ENCODE measurements at places on chromosomes 11 and 22. TPM values are rescaled to one million over a fixed set of nuclear protein-coding genes. Genes with fewer than 3 reads are reported as not detected.

DNA sequence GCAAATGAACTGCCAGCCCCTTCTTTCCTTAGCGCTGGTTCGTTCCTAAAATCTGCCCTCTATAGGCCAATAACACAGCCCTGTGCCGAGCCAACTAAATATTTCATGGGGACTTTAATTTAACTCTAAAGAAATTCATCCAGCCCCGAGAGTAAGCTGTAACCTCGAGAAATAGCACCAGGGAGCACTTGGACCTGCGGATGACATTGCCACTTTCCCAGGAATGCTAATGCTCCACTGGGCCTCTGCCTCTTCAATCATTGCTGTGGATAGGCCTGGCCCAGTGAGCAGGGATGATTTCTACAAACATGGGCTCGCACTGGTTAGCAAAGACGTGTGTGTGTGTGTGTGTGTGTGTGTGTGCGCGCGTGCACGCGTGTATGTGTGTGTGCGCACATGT, 95.3 kb upstream of the TBCEL start:
- no peak for DNase-seq

The C11orf86 gene
- not detected for total RNA-seq

The TMEM86A gene
- total RNA-seq: 18.8 TPM

DNA sequence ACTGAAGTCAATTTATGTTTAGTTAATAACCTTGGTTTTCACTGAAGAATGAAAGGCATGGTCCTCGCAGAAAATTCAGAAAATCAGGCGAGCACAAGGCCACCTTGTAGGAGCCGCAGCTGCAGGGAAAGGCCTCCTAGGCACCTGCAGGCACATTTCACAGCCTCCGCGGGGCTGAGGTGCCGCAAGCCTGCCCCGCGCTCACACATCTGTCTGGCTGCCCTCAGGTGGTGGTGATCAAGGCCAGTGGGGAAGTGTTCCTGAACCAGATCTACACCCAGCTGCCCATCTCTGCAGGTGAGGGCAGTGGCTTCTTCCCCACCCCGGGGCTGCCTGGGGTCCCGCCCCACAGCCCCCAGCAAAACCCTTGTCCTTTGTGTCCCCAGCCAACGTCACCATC, 10.5 kb downstream of the MUC5AC start:
- no peak for DNase-seq

The FTH1 gene
- 821 TPM for total RNA-seq

DNA sequence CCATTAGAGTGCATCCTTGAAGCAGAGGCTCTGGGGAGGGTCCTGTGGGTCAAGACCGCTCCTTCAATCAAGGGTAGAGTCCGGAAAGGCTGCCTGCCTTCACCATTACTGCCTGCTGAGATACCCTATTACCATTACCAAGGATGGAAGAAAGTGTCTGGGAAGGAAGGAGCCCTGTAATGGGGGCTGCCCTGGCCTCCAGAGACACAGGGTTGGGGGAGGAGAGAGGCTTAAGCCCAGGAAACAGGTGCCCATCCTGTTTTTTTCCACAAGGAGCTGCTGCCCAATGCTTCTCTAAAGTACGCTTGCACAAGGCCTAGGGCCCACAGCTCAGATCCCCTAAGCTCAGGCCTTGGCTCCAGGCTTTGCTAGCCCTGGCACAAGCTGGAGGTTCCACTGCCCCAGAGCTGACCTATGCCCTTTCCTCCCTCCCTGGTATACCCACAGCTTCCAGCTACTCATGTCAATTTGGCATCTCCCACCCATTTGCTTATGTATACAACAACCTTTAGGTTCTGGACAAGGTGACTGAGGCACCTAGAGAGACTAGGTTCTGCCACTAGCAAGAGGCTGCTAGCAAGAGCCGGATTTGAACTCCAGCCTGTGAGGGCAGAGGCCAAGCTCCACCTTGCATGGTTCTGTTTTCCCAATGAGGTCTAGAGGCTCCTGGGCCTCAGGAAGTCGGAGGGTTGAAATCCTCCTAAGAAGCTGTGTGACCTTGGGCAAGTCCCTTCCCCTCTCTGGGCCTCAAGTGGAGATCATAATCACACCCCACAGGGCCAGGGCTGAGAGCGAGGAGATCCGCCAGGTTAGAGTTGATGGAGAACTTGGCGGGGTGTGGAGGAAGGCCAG, 1.5 kb upstream of the PLCB3 start:
- no peak for DNase-seq

DNA sequence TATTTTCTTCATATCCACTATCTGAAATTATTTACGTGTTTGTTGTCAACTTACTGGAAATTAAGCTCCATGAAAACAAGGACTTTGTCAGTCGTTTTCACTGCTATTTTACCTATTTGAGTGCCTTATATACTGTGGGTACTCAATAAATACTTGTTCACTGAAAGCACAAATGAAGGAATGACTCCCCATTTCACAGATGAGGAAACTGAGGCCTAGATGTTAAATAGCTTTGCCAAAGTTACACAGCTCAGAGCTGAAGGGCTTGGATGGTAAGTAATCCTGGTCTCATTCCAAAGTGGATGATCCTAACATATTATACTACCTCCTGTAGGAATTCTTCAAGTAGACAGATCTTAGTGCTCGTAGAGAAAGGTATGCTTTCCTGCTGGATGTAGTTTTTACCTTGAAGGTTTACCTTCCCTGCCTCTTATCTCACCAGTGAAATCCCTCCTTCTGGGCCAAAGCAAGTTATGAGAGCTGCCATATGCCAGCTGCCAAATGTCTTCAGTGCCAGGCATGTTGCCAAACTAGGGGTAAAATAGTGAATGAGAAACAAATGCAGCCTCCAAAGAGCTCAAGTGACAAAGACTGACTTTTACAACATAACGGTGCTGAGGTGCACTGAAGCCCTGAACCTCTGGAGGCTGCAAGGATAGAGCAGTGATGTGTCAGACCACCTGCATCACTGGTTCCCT, 129.7 kb downstream of the TRIM44 start:
- no peak for DNase-seq

- no peak for DNase-seq
Measured at GRCh38 chr11:43021466-43021865, 290.3 kb upstream of the API5 start.

DNA sequence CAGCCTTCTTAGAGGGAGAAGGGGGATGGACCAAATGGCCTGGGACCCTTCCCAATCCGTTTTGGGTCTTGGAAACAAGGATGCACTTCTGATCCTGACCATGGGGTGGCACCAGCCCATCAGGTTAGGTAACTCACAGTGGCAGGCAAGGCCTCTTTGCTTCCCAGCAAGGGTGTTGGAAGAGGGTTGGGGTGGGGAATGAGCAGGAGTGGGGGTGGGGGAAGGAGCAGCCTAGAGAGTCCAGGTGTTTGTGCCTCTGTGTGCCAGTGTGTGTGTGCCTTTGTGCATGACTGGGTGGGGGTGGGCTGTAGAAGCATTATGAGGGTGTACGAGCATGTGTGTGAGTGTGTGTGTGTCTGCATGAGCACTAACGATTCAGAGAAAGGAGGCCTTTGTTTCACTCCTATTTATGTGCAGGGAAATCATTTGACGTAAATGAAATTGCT, 213.1 kb downstream of the INSC start:
- DNase-seq: peak; percentile 57

GRCh38 chr11:74444173-74444826, 23.0 kb downstream of the KCNE3 start:
- no peak for DNase-seq

The PIWIL4 gene
- 3.1 TPM for total RNA-seq

The TLCD5 gene
- total RNA-seq: 3.8 TPM
